Stimulated activated CD4-positive, alpha-beta T cell treated with anti-CD3 and anti-CD28 coated beads, Interleukin-2, amount 100 ng/mL, for 24 hours (primary cell): ENCODE measurements at places on chromosomes 1 and 21.
A peak's percentile ranks its signal among the peaks of the same experiment; 100 is the strongest.

DNA sequence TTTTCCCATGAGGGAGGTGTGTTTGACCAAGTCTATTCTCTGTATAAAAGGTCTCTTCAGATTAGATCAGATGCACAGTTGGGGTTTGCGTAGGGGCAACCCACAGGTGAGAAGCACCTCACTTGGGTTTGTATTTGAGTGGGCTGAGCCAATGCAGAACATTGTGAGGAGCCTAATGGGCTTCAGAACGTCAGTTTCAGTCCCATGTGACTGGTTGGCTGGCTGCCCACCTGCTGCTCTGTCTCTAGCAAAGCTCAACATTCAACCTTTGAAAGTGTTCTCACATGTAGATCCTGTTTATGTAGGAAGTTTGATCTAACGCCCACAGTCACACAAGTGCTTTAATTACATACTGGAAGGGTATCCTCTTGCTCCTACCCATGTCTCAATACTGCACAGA is 105.5 kb downstream of the FASLG start:
- no peak for DNase-seq

DNA sequence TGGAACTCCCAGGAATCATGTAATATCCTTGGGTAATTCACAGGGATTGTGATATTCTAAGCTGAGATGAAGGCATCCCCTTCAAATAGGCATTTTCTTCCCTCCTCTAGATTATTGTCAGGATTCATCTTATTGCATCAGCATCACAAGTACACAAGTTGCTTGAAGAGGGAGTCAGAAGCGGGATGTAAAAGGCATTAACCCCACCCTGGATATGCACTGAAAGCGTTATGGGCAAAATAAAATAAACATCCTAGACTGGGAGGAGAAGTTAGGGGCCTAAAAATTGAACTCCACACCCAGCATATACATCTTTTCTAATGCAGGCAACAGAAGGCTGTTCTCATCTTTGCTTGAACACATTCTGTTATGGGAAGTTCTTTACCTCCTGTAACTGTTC is 381.2 kb downstream of the SETD4 start:
- DNase-seq, result no peak

DNA sequence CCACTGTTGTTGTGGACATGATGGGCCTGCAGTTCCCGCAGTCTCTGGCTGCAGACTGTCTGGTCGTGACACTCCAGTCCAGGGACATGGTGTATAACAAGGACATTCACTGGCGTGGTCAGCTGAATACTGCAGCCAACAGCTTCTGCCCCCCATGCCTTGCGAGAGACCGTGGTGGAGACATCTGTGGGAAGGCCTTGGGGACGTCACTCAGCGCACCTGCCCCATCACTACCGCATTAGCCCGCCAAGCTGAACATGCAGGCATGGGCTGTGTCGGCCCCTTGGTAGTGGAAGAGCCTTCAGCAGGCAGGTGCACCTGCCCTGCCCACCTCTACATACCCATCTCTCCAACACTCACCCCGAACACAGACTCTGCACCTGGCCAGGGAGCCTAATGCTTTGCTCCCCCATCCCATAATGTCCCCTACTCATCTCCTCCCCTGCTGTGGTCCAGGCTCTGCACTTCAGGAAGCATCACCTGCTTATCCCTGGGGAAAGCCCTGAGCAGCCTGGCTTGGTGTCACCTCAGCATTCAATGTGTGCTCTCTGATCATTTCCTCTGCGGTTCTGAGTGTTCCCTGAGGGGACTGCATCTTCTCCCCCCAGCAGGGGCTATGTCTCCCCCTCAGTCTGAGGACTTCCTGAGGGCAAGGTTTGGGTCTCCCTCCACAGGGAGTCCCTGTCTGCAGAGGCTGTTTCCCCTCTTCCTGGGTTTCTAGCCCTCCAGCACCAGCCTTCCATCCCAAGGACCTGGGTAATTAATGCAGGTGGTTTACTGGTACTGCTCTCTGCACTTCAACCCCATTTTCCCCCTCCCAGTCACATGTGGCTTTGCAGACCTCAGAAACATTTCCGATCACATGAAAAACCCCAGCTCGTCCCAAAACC is 3.2 kb downstream of the PGLYRP4 start:
- DNase-seq, result no peak

DNA sequence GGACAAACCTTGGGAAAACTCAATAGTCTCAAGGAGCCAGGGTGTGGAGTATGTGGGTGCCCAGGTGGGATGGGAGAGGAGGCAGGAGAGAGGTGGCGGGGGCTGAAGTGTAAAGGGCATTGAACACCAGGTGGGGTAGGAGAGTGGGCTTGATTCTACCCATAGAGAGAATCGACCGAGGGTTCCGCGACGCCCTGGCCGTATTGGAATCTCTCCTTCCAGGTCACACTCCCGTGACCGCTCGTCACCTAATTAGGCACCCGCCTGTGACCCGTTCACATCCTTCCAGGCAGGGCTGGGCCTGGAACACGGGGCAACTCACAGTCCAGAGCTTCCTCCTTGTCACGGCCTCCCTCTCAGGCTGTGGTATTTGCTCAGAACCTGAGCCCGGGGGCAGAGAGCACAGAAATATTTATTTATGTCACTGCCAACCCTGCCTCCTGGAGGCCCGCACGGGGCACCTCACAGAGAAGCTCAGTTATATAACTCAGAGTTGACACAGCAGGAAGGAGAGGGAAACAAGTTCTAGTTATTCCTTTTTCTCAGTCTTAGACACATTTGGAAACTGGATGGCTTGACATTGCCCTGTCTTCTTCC is 12.0 kb downstream of the NCMAP start:
- no peak for DNase-seq

DNA sequence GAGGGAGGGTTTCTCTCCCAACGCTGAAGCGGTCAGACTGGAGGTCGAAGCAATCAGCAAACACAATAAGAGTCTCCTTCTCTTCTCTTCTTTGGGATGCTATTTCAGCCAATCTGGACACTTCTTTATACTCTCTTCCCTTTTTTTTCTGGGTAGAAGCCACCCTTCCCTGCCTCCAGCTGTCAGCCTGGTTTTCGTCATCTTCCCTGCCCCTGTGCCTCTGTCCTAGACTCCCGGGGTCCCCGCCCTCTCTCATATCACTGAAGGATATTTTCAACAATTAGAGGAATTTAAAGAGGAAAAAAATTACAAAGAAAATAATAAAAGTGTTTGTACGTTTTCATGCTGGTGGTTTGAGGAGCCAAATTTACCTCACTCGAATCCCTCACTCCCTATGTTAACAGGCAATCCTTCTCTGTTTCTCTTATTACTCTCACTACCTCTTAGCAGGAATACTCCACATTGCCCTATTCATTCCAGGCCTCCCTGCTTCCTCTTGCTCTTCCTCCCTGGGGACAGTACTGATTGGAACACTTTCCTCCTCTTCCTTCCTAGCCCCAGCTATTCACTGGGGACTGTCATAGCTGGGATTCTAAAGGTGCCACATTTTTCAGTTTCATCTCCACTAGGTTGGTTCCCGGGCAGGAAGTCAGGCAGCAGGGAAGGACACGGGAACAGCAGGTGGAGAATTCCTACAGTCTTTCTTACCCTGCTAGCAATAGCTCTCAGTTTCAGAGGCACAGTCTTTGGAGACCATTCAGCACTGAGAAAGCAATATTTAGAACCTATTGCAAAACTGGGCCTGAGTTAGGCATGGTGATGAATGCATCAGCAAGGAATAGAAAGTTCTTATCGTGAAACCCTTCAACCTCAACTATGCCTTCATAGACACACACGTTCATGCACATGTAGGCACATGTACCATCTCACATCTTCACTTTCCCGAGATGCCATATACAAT is 288.0 kb downstream of the PBX1 start:
- DNase-seq, result no peak

DNA sequence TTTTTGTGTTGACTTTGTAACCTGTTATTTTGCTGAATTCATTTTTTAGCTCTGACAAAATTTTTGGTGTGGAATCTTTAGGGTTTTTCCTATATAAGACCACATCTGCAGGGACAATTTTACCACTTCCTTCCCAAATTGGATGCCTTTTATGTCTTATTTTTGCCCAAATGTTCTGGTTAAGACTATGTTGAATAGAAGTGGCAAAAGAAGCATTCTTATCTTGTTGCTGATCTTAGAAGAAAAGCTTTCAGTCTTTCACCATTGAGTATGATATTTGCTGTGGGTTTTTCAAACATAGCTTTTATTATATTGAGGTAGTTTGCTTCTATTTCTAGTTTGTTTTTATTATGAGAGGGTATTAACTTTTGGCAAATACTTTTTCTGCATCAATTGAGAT is 3.7 kb downstream of the CHIA start:
- DNase-seq, result no peak

GRCh38 chr1:202266061-202266765 is 72.6 kb downstream of the LGR6 start:
- no peak for DNase-seq

DNA sequence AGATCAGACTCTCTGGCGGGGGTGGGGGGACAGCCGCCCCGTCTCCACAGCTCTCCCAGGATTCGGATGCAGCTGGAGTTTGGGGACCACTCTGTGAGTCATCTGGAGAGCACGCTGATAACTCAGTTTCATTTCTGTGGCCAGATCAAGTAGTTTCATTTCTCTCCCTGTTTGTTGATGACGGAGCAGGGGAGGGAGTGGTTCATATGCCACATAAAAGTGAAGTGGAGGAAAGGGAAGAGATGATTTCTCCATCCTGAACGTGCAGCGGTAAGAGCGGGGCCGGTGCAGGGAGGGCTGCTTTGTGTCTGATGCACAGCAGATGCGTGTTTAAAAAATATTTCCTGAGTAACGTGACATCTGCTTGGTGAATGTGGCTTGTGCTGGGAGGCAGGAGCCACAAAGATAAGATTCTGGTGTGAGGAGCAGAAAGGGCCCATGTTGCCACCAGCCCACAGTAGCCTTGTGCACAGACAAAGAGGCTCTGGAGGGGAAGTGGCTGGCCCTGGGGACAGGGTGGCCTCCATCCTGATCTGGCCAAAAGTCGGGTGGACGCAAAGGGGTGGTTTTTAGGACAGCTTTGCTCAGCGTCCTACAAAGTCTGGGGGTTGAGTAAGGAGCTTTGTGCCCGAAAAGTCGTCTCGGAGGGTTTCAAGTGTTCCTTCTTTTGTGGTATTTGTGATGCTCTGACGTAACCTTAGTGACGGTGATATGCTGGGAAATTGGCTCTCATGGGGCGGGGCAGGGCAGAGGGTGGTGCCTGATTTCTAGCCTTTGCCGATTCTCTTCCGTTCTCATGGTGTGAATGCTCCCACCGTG is at the start of gene MX2:
MX2 (plus strand) TSS at position 242 of the 819 bp plus-strand sequence. CDS start 14,880 bp downstream, outside the sequence.
- DNase-seq, result peak; percentile 73

DNA sequence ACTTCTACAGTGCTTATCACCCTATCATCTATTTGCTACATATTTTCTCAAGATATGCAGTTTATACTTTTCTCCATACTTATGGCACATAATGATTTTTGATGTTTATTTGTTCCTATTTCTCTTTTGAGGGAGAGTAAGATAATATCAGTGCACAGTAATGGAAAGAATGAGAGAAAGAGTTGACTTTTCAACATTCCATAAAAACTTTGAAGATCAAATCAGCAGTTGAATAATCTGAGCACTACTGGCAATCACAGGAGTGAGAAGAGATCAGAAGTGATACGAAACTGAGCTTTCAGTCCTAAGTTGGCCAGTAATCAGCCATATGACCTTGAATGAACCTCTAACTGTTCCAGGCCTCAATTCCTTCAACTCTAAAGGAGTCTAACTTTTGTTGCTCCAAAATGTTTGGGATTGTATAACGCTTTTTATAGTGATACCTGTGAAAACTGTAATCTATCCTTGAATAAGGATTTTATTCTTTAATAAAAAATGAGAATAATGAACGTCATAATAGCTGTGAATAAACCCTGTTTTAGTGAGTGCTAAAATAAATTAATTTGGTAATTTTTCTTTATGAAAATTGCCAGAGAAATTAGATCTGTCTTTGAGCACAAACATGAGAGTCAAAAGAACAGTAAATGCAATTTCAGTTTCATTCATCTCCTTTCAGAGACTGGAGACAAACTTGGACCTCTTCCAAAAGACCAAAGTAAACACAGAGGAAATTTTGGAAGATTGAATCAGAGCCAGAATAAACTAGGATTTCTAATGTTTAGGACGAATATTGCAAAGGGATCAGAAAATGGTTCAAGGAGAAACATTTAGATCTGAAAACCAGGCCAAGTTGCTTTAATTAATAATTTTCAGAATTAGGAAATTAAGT is 309.9 kb downstream of the ADGRL2 start:
- DNase-seq, result no peak

DNA sequence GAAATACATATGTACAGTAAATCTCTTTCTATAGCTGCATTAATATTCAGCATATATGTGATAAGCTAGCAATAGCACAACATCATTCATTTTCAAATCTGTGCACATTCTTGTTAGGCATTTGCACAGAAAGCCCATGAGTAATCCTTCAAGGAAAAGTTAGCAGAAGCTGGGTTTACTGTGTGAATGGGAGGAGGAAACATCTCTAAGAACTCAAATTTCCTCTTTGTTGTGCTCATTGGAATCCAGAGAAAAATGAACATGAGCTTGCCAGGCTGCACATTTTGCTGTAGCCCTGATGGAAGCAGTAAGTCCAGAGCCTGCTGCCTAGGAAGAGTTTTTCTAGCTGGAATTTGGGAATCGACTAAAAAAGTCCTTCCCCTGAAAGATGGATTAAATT is 214.2 kb upstream of the FOXD3 start:
- DNase-seq, result no peak

- no peak for DNase-seq
Measured at GRCh38 chr1:87318056-87318650, 10.5 kb upstream of the LMO4 start.

GRCh38 chr1:23224739-23225648 is 7.7 kb upstream of the HTR1D start:
- DNase-seq, result no peak

- DNase-seq, result no peak
Measured at GRCh38 chr1:103371234-103371633, 154.3 kb upstream of the RNPC3 start.

DNA sequence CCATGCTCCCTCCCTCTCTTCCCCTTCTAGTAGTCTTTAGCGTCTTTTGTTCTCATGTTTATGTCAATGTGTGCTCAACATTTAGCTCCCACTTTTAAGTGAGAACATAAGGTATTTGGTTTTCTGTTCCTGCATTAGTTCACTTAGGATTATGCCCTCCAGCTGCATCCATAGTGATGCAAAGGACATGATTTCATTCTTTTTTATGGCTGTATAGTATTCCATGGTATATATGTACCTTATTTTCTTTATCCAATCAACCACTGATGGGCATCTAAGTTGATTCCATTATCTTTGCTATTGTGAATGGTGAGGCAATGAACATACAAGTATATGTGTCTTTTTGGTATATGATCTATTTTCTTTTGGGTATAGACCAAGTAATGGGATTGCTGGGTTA is 38.3 kb upstream of the PALMD start:
- DNase-seq, result no peak

DNA sequence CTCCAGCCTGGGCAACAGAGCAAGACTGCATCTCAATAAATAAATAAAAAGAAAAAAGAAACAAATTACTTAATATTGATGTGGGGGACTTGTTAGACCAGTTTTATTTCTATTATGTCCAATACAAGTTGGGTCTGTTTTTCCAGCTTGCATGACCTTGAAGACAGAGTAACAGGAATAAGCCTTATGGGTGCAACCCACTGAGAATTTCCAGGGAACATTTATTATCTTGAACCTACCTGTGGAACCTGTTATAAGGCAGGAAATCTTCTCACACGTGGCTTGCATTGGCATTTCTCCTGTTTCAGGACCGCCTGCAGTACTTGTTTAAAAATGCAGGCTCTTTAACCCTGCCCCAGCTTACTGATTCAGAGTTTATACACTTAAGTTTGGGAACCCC is 64.0 kb downstream of the ZBTB17 start:
- DNase-seq, result no peak

GRCh38 chr1:153490272-153491051 is 30.0 kb upstream of the S100A7 start:
- DNase-seq, result no peak

GRCh38 chr1:37722181-37723071 is 30.1 kb downstream of the CDCA8 start:
- DNase-seq, result no peak
